Neural progenitor cell (in vitro differentiated cells): ENCODE measurements at places on chromosomes 5 and 9. TPM values are rescaled to one million over a fixed set of nuclear protein-coding genes. Genes with fewer than 3 reads are reported as not detected.
A peak's percentile ranks its signal among the peaks of the same experiment; 100 is the strongest.

DNA sequence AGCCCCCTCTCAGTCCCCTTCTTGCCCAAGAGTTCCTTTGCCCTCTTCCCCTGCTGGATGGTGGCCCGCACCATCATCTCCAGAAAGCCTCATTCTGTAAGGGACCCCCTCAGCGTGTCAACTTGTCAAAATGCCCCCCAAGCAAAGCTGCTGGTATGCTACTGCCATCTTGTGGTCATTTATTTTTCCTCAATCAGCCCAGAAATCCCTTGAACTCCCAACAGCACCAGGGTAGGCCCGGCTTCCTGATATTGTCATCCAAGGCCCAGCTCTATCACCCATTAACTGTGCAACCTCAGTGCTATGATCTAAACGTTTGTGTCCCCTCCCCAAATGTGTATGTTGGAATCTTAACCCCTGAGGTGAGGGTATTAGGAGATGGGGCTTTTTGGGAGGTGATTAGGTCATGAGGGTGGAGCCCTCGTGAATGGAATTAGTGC, 53.2 kb upstream of the FBXW11 start:
- H3K36me3 ChIP-seq: no peaks in the 10 kb centered on the region
- no peaks in the 10 kb centered on the region for H3K27me3 ChIP-seq
- peaks cover 14% of the 10 kb centered on the region for H3K4me1 ChIP-seq
- H3K4me3 ChIP-seq: no peak overlapping the region

DNA sequence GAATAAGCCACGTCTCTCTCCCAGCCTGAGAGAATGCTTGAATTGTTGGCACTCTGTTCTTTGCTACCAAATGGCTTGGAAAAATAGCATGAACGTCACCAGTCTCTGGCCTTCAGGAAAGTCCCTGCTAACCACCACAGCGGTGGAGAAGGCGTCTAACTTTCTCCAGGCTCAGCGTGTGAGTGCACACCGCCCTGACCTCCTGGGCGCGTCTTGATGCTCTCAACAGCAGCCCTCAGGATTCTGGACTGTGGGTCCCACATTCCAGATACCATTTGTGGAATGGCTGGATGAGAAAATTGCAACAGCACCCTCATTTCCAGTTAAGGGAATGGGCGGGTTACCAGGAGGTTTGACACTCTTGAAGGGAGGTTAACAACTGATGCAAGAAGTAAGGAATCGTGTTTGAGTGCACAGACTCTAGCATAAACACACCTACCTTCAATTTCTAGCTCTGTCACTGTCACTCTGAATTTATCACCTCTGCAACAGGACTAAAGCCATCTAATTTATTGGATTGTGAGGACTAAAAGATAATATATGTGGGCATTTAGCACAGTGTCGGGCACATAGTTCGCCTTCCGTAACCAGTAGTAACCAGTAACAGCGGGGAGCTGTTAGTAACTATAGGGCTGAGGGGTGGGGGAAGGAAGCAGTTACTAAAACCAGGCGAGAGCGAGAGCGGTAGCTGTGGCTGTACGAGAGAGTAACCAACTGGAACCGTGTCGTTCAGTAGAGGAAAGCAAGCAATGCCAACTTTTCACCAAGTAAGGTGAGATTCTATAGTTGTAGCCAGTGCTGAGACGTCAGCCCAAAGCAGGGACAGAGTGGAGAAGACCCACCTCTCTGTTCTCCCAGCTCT, 807 bp upstream of the PLGRKT start:
- H3K27me3 ChIP-seq: peaks cover 2% of the 10 kb centered on the region
- no peak overlapping the region for H3K27ac ChIP-seq
- H3K4me1 ChIP-seq: peaks cover 3% of the 10 kb centered on the region
- peak overlapping the region; percentile 54 for H3K4me3 ChIP-seq

DNA sequence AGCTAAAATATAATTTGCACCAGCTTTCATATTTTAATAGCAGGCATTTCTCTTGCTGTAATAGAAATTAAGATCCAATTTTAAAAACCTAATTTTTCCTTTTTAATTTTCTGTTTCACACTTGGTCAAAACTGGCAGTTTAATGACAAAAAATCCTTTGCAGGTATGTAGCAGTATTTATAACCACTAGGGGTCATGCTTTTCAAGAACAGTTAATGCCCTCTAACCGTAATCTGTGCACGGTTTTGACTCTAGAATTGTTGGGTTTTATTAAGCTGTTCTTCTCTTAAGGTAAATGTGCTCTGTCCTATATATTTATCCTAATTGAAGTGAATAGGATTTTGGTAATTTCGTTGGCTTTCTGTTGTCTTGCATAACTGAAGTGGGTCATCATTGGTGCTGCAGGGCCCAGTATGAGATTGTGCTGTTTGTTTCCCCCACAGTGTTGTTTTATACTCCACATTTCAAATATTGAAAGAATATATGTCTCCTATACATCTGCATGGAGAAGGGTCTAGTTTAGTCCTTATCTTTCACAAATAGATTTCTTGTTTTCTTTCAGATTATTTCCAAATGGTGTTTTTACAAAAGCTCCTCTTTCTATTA, 107.4 kb downstream of the SCAMP1 start:
- H3K27me3 ChIP-seq: no peaks in the 10 kb centered on the region
- peak; percentile 49 for DNase-seq
- no peaks in the 10 kb centered on the region for H3K4me1 ChIP-seq
- no peak overlapping the region for H3K27ac ChIP-seq
- no peaks in the 10 kb centered on the region for H3K36me3 ChIP-seq
- H3K4me3 ChIP-seq: no peak overlapping the region

- H3K27me3 ChIP-seq: peaks cover 15% of the 10 kb centered on the region
- H3K4me3 ChIP-seq: peak overlapping the region; percentile 64
- no peak for DNase-seq
These were observed 1.3 kb downstream of the PTRH1 start for GRCh38 chr9:127714020-127714750.

GRCh38 chr5:56097055-56097454, 102.3 kb upstream of the IL6ST start:
- H3K27me3 ChIP-seq: no peaks in the 10 kb centered on the region
- no peaks in the 10 kb centered on the region for H3K36me3 ChIP-seq
- no peak overlapping the region for H3K4me3 ChIP-seq
- no peak for DNase-seq

DNA sequence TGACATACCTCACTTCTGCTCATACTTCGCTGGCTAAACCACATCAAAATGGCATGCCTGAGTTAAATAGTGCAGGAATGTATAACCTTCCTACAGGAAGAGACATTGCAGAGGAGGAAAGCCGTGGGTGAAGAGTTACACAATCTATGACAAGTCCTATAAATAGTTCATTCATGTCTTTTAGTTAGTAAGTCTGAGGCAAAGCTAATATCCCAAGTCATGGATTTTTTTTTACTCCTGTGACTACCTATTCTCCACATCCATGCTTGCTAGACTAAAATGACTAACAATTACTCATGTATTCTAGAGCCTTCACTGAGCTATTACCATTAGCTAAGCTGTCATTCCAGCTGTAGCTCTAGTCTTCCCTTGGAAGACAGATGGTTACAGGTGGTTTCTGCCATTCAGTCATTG, 391.3 kb downstream of the NR2F1-AS1 start:
- H3K4me3 ChIP-seq: no peak overlapping the region
- no peak for DNase-seq
- no peak overlapping the region for H3K27ac ChIP-seq
- peaks cover 7% of the 10 kb centered on the region for H3K4me1 ChIP-seq
- H3K27me3 ChIP-seq: no peaks in the 10 kb centered on the region

DNA sequence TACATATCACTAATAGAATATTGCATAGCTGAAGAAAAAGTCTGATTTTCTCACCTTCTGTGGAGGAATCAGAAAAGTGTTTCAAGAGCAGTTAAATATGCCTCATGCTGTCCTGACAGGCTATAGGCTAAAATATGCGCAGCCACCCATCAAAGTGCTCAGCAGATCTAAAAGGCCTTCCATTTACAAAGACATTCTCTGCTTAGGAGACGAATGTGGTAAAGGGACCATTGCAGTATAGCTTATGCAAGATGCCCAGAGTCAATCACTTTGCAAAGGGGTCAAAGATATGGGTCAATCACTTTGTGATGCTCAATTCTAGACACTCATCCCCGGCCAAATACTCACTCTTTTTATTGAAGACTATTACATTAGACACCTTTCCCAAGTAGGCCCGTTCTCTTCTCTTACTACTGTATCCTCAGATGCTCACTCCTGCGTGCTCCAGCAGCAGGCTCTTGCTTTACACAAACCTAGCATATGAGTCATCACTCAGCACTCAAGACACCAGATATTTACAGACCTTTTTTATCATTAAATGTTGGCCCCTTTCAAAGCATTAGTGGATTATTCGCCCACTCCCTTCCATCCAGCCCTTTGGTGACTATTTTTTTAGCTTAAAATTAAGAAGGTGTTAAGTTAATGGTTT, 568.2 kb upstream of the CDH18 start:
- no peak for DNase-seq
- H3K4me3 ChIP-seq: no peak overlapping the region
- H3K27me3 ChIP-seq: no peaks in the 10 kb centered on the region

- no peaks in the 10 kb centered on the region for H3K27me3 ChIP-seq
- peaks cover 17% of the 10 kb centered on the region for H3K4me1 ChIP-seq
- H3K36me3 ChIP-seq: no peaks in the 10 kb centered on the region
- no peak overlapping the region for H3K27ac ChIP-seq
These were observed 118.8 kb downstream of the SIL1 start for GRCh38 chr5:139079225-139079990.

GRCh38 chr9:135941288-135941995, 19.7 kb downstream of the UBAC1 start:
- no peak overlapping the region for H3K27ac ChIP-seq
- DNase-seq: no peak
- H3K4me1 ChIP-seq: no peaks in the 10 kb centered on the region
- H3K36me3 ChIP-seq: no peaks in the 10 kb centered on the region
- H3K27me3 ChIP-seq: no peaks in the 10 kb centered on the region

- H3K4me1 ChIP-seq: peaks cover 14% of the 10 kb centered on the region
- H3K36me3 ChIP-seq: no peaks in the 10 kb centered on the region
- no peak for DNase-seq
- no peak overlapping the region for H3K4me3 ChIP-seq
- no peak overlapping the region for H3K27ac ChIP-seq
These were observed 4.1 kb downstream of the NFIL3 start for GRCh38 chr9:91419222-91420191.

DNA sequence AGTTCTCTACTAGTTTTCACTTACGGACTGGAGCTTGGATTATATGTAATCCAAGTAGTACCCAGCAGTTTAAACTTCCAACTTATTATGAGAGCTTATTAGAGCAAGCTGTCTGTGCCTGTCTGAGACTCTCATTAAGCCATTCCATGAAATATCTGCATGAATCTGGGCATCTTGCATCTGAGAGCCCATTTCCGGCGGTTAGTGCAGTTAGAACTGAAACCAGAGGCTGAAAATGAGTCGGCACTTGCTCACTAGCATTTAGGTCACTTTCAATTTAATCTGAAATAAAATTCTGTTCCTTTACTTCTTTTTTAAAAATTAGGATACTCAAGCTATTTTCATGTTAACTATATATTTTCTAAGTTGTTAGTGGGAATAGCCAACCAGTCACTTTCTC, 102.2 kb downstream of the MEGF10 start:
- H3K4me1 ChIP-seq: peaks cover 23% of the 10 kb centered on the region
- H3K27ac ChIP-seq: no peak overlapping the region
- no peaks in the 10 kb centered on the region for H3K27me3 ChIP-seq
- H3K36me3 ChIP-seq: no peaks in the 10 kb centered on the region
- no peak for DNase-seq

- H3K36me3 ChIP-seq: no peaks in the 10 kb centered on the region
- H3K4me1 ChIP-seq: peaks cover 17% of the 10 kb centered on the region
- no peak for DNase-seq
- no peak overlapping the region for H3K27ac ChIP-seq
These were observed 374.9 kb upstream of the CLINT1 start for GRCh38 chr5:158233735-158234322.

GRCh38 chr9:75988663-75989062, 98.2 kb downstream of the PCSK5 start:
- H3K27me3 ChIP-seq: no peaks in the 10 kb centered on the region
- H3K36me3 ChIP-seq: no peaks in the 10 kb centered on the region
- peaks cover 11% of the 10 kb centered on the region for H3K4me1 ChIP-seq

DNA sequence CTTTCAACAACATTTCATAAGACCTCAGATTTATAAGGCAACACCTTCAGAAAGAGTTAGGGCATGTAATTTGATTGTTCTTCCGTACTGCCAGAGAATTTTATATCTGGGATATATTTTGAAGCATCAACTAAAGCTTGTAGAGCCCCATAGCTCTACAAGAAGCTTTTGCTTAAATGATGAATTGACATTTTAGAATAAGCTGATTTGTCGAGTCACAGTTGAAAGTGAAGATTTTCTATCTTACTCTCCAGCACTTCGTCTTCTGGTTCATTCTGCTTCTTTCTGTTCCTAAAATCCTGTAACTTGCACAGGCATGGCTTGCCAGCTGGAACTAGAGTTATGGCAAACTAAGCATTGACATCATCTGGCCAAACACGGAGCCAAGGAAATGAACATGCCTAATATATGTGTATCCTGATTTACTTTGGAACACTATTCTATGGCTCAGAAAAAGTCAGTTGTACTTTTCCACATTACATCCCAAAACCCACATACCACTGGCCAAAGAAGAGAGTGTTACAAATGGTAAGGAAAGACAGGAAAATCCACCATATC, 68.6 kb upstream of the MAST4 start:
- DNase-seq: no peak
- no peaks in the 10 kb centered on the region for H3K36me3 ChIP-seq
- H3K4me3 ChIP-seq: no peak overlapping the region
- H3K27me3 ChIP-seq: no peaks in the 10 kb centered on the region
- no peaks in the 10 kb centered on the region for H3K4me1 ChIP-seq

DNA sequence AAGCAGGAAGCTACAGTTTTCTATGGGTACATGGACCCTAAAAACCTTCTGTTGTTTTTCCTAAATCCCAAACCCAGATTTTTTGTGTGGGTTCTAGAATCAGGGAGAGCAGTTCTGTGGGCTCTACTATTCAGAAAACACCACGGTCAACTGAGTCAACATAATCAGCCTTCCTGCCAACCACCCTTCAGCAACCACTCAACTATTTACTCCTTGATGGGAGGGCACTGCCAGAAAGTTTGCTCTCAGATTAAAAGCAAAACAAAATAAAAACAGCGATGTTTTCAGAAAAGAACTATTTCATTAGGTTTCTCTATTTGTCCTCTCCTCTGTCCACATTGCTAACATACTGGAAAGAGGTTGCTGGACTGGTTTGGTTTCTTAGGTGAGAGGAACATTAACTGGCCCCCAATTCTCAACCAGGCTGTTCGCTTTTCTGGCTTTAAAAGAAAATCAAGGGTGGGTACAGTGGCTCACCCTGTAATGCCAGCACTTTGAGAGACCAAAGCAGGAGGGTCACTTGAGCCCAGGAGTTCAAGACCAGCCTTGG, 72.3 kb downstream of the GCNT1 start:
- no peaks in the 10 kb centered on the region for H3K4me1 ChIP-seq
- no peak for DNase-seq
- H3K4me3 ChIP-seq: no peak overlapping the region
- H3K36me3 ChIP-seq: no peaks in the 10 kb centered on the region
- H3K27ac ChIP-seq: no peak overlapping the region

The TRAPPC13 gene
- total RNA-seq: 32.6 and 53.1 TPM in 2 replicates

The ANKRD34B gene
- 0.77 and 2.5 TPM in 2 replicates for total RNA-seq

The ANXA1 gene
- total RNA-seq: 0.47 and 1.1 TPM in 2 replicates

The BOD1 gene
- 144 and 175 TPM in 2 replicates for total RNA-seq

The PCDHAC2 gene
- 1.9 and 2.5 TPM in 2 replicates for total RNA-seq
